ENCODE measurements at places on chromosomes 6 and 20. TPM values are rescaled to one million over a fixed set of nuclear protein-coding genes. Genes with fewer than 3 reads are reported as not detected.

The PAK5 gene
- not detected for total RNA-seq

DNA sequence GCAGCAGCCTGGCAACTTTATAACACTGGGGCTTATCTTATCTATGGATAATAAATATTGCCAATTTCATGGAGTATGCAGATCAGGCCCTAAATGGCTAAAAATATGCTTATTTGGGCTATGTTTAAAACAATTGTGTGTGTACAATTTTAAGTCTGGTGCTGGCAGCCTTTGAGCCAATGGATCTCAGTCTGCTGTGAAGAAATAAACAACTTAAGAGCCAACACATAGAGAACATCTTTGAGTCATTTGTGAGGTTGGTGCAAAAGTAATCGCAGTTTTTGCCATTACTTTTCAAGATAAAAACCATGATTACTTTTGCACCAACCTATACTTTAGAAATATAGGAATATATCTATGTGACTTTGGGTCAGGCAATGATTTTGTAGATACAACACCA, 129.1 kb upstream of the CARMIL1 start:
- no peaks in the 10 kb centered on the region for H3K4me1 ChIP-seq
- no peaks in the 10 kb centered on the region for H3K36me3 ChIP-seq
- H3K27ac ChIP-seq = no peak overlapping the region
- no peak for DNase-seq

GRCh38 chr6:52515219-52515960, 61.5 kb downstream of the TRAM2 start:
- DNase-seq = no peak
- H3K27me3 ChIP-seq = no peaks in the 10 kb centered on the region
- H3K4me1 ChIP-seq = peaks cover 75% of the 10 kb centered on the region
- H3K27ac ChIP-seq = no peak overlapping the region
- H3K36me3 ChIP-seq = peaks cover 5% of the 10 kb centered on the region

DNA sequence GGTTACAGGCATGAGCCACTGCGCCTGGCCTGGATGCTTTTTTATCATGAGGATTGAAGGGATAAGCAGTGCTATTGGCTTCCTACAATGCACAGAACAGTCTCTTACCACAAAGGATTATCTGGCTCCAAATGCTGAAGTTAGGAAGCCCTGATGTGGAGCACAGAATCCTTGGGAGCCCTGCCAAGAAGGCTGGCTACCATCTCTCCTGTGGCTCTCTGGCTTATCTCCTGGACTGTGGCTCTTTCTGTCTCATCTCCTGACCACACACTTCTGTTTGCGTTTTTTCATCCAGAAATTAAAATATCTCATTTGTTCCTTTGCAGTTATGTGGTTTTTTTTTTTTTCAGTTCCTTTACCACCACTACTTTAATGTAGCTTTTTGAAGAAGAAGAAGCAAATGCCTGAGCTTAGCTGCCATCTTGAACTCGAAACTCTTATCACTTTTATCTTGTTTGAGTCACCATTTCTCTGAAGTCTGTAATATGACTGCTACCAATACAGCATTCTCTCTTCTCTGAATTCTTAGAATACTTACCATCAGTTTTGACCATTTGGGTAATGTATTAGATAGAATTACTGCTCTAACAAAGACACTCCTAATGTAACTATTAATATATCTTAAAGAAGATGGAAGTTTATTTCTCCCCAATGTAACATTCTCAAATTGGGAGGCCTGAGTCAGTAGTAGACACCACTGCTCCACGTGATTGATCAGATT, 1044.7 kb downstream of the KIF16B start:
- H3K36me3 ChIP-seq = no peaks in the 10 kb centered on the region
- H3K4me3 ChIP-seq = no peak overlapping the region
- no peaks in the 10 kb centered on the region for H3K4me1 ChIP-seq
- DNase-seq = no peak
- H3K27me3 ChIP-seq = no peaks in the 10 kb centered on the region

The BACH2 gene
- 4.6 TPM for total RNA-seq

Measured in heart left ventricle (tissue), 16 donors.